Activated CD8-positive, alpha-beta memory T cell treated with anti-CD3 and anti-CD28 coated beads for 4 hours (primary cell): ENCODE measurements at places on chromosomes 7 and 10.

DNA sequence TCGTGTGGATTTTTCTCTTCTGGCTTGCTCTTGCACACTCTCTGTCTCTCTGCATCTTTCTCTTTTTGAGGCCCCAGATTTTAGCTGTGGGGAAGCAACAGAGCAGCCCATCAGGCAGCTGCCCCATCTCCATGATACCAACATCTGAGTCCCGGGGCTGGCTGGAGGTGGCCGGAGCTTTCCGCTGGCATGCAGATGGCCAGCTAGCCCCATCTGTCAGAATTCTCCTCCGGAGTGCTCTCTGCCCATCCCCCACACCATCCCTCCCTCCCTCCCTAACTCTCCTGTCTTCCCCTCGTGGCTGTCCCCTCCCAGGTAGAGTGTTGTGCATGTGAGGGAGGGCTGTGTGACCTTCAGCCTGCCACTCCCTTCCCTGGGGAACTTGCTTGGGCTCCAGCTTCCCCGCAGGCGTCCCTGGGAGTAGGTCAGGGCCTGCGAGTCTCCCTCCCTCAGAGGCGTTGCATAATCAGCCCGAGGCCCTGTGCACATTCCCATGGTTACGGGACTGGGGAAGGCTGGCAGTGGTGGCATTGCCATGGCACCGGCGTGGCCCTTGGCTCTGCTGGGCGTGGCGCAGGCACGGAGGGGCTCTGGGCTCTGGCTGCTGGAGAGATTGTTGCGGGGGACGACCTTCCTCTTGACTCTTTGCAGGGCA, 24.7 kb downstream of the GHRHR start:
- no peak for DNase-seq

DNA sequence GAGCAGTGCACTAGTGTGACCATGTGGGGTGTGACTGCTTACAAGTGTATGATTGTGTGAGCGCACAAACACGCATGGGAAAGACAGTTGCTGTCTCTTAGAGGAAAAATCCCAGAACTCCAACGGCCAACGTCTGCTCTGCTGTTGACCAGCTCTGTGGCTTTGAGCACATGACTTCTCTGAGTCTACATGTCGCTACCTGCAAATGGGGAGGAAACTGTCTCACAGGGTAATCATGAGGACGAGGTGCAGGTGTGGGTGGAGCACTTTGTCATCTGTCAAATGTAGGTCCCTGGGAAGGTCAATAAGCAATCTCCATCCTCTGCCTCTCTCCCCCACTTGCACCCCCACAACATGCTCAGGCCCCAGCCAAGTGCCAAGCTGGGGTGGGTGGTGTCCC, 31.2 kb upstream of the TLX1 start:
- DNase-seq: no peak

DNA sequence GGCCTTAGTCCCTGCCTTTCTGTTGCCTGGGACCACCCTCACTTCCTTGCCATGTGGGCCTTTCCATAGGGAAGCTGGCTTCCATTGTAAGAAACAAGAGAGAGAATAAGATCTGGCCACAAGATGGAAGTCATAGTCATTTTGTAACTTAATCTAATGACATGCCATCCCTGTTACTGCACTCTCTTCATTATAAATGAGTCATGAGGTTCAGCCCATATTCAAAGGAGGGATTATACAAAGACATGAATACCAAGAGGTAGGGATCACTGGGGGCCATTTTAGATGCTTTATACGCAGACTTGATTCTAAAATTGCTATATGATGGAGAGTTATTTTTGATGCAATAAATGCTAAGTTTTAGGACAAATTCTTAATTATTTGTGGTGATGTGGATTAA, 75.2 kb upstream of the CELF2 start:
- no peak for DNase-seq

GRCh38 chr7:157897681-157898080, 560.9 kb downstream of the DNAJB6 start:
- DNase-seq: no peak

DNA sequence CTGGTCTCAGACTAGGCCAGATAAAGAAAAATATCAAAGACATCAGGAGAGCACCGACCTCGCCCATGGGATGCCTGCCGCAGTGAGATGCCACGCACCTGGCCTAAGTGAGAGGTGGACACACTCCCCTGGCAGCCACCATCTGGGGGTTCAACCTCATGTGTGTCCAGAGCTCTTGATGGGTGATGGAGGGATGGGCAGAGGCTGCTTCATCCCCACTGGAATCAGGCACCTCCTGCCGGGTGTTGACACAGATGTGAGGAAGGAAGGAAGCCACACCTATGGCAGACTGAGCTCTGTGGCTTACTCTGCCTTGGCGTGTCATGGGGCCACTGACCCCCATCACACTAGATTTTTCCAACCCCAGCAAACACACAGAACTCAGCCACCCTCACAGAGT, 11.4 kb downstream of the ZNF488 start:
- no peak for DNase-seq

GRCh38 chr10:28970231-28970630, 292.9 kb downstream of the BAMBI start:
- DNase-seq: no peak

DNA sequence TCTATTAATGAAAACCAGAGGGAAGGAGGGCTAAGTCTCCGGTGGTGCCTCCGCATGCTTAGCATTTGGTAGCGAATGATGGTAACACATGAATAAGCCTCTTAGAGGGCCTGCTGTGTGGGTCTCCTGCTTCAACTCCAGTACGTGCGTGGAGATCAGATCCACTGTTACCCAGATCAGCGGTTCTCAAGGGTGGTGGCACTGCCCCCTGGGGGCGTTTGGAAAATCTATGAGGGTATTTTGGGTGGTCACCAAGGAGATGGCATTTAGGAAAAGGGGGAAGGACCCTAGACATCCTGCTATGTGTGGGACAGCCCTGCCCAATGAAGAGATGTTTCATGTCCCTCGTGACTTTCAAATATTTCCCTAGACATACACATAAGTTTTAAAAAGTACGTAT, 57.1 kb upstream of the TM9SF3 start:
- DNase-seq: no peak

DNA sequence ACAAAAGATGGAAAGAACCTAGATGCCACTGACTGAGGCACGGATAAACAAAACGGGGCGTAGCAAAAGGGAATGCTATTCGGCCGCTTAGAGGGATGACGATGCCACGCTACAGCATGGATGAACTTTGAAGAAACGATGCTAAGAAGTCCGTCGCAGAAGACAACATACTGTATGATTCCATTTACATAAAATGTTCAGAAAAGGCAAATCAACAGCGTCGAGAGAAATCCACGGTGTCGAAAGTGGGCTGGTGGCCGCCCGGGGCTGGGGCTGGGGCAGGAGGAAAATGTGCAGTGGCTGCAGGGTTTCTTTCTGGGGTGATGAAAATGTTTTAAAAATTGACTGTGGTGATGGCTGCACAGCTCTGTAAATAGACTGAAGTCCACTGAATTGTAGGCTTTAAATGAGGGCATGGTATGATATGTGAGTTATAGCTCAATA, 24.1 kb downstream of the GNA12 start:
- DNase-seq: no peak

GRCh38 chr7:79407351-79407750, 46.1 kb downstream of the MAGI2 start:
- no peak for DNase-seq

DNA sequence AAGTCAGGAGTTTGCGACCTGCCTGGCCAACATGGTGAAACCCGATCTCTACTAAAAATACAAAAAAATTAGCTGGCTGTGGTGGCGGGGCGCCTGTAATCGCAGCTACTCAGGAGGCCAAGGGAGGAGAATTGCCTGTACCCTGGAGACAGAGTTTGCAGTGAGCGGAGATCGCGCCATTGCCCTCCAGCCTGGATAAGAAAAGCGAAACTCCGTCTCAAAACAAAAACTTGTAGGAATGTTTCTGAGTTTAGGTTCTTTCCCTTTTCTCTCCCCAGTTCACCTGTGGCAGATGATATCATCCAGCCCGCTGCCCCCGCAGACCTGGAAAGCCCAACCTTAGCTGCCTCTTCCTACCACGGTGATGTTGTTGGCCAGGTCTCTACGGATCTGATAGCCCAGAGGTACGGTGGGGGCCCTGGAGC, 138.8 kb upstream of the BTBD16 start:
- DNase-seq: no peak

DNA sequence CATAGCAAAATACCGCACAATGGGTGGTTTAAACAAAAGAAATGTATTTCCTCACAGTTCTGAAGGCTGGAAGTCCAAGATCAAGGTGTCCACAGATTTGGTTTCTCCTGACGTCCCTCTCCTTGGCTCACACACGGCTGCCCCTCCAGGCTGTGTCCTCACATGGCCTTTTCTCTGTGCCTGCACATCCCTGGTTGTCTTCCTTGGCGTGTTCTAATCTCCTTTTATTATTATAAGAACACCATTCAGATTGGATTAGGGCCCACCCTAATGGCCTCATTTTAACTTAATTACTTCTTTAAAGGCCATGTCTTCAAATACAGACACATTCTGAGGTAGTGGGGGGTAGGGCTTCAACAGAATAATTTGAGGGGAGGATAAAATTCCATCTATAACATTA, 87.9 kb downstream of the FZD1 start:
- DNase-seq: no peak

GRCh38 chr10:118442032-118442431, 99.9 kb upstream of the FAM204A start:
- DNase-seq: no peak

DNA sequence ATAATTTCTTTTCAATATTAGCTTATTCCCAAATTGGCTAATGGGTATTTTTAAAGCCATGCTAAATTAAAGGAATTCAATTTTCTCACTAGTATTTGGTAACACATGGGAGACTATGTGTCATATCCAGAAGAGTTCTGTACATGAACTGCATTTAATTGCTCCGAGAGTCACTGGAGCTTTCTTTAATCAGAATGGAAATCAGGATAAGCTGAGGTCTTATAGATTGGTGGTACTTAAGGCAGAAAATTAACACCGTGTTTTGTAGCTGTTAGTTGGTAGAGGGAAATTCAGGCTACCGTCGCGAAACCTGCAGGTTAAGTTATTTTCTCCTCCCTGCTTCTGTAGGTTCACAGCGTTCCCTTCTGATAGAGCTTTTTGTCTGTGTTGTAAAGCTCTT, at the start of gene WEE2:
Gene WEE2 (plus strand): TSS at position 3 of the 400 bp plus-strand sequence. CDS start 406 bp downstream, outside the sequence.
- no peak for DNase-seq

DNA sequence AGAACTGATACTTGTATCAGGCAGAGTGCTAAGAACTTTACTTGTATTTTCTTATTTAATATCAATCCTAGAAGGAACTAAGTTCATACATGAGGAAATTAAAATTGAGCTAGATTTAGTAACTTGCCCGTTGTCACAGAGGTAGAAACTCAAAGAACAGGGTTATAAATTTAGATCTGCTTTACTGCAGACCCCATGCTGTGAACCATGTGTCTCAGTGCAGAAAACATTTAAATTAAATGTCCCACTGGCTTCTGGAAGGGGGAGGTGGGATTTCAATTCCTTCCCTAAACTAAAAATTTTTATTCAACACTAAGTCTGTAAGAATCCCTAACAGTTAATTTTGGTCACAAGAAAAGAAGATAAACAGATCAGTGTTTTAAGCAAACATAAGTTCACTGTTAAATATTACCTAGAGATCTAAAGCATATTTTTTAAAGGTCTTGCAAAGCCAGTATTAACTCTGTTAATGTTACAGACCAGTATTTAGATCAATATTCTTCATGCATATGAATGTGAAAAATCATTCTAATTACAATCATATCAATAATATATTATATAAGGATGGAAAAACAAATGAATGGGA, 23.1 kb downstream of the WASL start:
- DNase-seq: no peak

DNA sequence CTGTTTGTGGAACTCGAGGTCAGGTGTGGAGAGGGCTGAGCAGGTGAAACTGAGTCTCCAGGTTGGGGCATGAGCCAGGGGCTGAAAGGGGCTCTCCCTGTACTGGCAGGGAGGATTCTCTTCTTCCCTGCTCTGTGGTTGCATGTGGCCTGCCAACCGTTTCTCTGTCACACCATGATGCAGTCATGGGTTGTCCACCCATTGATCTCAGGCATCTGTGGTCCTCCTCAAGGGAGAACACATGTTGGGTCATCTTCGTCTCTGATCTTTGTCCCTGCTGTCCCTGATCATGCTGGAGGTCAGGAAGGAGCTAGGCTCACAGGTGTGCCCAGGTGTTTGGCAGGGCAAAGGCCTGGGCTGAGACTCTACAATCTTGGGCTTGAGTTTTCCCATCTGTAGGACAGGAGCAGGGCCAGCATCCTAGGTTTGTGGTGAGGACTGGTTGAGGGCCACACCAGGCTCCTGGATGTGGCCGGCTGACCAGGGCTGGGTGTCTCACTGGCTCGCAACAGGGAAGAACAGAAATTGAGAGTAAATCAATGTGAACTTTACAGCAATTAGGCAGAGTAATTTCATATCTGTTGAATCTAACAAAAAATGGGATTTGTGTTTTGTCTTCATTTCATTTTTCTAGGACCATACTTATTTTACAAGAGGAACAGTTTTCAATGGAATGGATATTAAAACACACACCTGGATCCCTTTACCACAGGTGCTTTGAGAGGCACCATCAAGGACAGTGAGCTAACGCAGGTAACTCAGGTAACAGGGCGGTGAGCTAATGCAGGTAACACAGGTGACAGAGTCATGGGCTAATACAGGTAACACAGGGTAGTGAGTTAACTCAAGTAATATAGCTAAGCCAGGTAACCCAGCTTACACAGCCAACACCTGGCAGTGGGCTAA, 58.5 kb upstream of the IGFBP3 start:
- DNase-seq: no peak

- no peak for DNase-seq
Observed at GRCh38 chr7:145899938-145900337, 216.7 kb upstream of the CNTNAP2 start.

- DNase-seq: no peak
Observed at GRCh38 chr7:7969306-7970236, 975 bp downstream of the GLCCI1 start.

GRCh38 chr10:124703778-124704427, 40.3 kb downstream of the FAM53B start:
- no peak for DNase-seq

DNA sequence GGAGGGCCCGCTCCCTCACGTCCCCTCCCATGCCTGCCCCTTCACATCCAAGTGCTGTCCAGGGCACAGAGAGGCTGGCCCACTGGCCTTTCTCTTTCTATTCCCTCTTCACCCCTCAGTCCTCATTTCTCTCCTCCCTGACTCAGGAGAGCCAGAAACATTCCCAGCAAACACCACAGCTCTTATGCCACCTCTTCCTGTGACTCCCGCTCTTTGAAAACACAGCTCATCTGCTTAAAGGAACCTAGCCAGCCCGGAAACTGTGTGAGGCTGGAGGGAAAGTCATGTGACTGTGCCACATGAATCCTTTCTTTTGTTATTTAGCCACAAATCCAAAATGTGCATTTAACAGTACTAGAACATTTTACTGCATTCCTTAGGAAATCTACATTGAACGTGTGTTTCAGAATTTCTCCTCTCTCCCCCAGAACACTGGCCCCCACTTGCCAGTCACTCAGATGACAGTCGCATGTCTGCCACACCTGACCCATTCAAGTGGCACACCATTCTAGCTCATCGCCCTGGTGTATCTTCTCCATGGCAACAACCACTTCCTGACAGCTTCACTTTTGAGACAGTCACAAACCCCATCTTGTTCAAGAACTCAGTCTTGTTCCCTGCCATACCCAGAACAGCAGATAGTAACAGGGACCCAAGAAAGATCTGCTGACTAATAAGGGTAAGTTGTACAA, 42.8 kb downstream of the GRB10 start:
- peak; percentile 36 for DNase-seq

- no peak for DNase-seq
Observed at GRCh38 chr7:38600741-38601140, 30.4 kb downstream of the AMPH start.
